ENCODE measurements at places on chromosomes 1 and 21.

- no peak for DNase-seq
Measured at GRCh38 chr1:97834899-97835298, 85.9 kb downstream of the DPYD start.

- no peak for DNase-seq
Measured at GRCh38 chr1:2314273-2314802, 77.0 kb downstream of the MORN1 start.

- DNase-seq, result no peak
Measured at GRCh38 chr1:7989762-7990428, 28.4 kb downstream of the PARK7 start.

- no peak for DNase-seq
Measured at GRCh38 chr1:171245458-171246064, 2.7 kb upstream of the FMO1 start.

- no peak for DNase-seq
Measured at GRCh38 chr1:51330331-51331201, at the start of gene TTC39A. TTC39A (minus strand) TSS chr1:51330562; CDS start chr1:51330477, 85 bp downstream.

DNA sequence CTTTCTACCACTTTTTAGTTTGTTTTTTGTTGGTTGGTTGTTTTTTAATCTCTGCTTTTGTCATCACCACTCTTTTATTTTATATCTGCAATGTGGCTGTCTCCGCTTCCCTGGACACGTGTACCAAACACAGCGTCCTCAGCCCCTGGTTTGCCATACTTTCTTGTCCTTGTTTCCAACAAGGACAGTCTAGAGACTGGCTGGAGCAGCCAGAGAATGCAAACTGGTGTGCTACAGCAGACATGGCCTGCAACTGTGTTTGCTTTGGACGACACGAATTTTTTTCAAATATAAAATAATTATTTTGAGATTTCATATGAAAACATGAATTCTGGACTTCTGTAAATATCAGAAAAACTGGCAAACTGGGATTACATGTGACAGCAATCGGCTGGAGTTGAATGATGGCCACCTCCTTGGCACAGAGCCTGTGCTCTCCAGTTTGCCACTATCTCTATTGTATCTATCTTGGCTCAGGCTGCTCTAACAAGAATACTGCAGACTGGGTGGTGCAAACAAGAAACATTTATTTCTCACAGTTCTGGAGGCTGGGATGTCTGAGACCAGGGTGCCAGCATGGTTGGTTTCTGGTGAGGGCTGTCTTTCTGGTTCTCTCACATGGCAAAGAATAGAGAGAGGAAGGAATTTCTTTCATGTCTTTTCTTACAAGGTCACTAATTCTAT, 34.6 kb upstream of the POU2F1 start:
- DNase-seq, result no peak

GRCh38 chr1:209721323-209721722, 16.7 kb downstream of the HSD11B1 start:
- no peak for DNase-seq

GRCh38 chr1:209627027-209627731, 25.0 kb downstream of the LAMB3 start:
- no peak for DNase-seq

GRCh38 chr1:187037973-187038553, 209.3 kb downstream of the PLA2G4A start:
- no peak for DNase-seq

GRCh38 chr1:201637282-201638079, 98.6 kb downstream of the NAV1 start:
- no peak for DNase-seq

All from AG09309 (cell line).